DMS 273 treated with DMSO at 0.1 percent for 48 hours (cell line): ENCODE measurements at places on chromosomes 13 and 19.

DNA sequence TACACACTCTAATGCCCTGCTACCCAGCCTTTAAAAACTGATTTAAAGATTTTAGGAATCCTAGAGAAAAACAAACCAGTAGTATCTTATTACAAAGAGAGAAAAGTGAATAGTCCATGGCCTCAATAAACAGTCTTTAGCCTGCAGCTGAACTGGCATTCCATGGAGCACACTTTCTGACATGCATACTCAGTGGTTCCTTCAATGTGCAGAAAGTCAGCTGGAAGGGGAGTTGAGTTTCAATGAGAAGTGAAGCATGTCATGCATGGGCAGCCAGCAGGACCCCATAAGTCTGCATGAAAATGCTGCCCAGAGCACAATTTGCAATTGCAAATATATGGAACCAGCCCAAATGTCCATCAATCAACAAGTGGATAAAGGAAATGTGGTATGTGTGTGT lies 273.7 kb downstream of the UQCRFS1 start:
- DNase-seq: no peak

DNA sequence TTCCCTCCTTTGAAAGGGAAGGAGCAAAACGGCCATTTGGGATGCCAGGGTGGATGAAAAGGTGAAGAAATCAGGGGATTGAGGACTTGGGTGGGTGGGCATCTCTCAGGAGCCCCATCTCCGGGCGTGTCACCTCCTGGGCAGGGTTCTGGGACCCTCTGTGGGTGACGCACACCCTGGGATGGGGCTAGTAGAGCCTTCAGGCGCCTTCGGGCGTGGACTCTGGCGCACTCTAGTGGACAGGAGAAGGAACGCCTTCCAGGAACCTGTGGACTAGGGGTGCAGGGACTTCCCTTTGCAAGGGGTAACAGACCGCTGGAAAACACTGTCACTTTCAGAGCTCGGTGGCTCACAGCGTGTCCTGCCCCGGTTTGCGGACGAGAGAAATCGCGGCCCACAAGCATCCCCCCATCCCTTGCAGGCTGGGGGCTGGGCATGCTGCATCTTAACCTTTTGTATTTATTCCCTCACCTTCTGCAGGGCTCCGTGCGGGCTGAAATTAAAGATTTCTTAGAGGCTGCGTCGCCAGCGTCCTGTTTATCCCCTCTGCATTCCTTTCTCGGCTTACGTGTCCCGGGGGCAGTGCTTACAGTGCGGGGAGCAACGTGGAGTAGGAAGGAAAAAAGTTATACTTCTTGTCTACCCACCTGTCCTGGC lies 15.2 kb upstream of the S1PR4 start:
- DNase-seq: peak; percentile 44

- no peak for DNase-seq
These were observed 7.2 kb upstream of the LILRB3 start for GRCh38 chr19:54230031-54230430.

GRCh38 chr19:33809960-33810359 lies 13.3 kb downstream of the KCTD15 start:
- DNase-seq: no peak

GRCh38 chr13:93151277-93151676 lies 75.3 kb upstream of the GPC6 start:
- DNase-seq: no peak
